Right lobe of liver (tissue), 6 donors: ENCODE measurements at places on chromosomes 2 and 18.
A peak's percentile ranks its signal among the peaks of the same experiment; 100 is the strongest.

GRCh38 chr18:9325716-9326115, 8.9 kb upstream of the TWSG1 start:
- no peak for DNase-seq

DNA sequence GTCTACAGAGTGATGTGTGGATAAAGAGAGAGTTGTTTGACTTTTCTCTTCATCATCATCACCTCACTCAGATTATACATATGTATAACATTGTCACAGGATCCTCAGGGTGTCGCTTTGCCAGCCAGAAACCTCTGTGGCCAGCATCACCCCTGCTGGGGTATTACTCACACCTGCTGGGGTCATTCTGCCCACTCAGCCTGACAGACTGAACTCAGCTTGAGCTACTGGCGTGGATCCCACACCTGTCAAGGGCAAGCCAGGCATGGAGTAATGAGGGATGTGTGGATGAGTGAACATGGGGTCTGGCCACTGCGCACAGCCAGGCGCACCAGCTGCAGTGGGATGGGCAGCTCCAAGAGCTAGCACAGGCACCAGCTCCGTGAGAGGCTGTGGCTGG, 870.6 kb downstream of the CBLN2 start:
- no peak for DNase-seq

GRCh38 chr2:198191651-198192050, 387.3 kb downstream of the PLCL1 start:
- no peak for DNase-seq

DNA sequence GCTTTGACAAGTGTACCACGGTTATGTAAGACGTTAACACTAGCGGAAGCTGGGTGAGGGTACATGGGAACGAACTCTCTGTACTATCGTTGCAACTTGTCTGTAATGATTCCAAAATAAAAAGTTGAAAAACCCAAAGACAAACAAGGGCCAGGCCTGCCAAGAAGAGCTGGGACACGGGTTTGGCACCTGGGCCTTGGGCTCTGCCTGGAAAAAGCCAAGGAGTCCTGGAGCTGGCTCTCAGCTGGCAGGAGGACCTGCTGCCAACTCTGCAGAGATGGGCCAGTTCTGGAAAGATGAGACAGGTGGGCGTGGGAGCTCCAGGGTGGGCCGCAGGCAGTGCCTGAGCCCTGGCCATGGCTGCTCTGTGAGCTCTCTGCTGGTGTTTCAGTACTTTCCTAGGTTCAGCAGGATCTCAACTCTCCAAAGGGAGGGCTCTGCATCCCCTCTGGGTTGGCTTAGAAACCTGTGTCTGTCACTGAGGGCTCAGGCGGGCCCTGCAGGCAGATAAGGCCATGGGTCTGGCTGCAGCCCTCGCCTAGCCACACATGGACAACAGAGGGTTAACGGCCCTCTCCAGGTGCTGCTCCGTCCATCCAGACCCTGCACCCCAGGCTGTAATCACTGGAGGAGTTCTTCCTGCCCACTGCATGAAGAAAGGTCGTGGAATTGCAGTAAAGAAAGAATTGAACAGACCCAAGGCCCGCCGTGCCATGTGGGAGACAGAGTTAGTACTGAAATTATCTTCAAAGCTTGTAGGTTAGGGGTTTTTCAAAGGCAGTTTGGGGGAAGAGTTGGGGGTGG, 89.9 kb downstream of the RHOB start:
- peak; percentile 91 for DNase-seq

DNA sequence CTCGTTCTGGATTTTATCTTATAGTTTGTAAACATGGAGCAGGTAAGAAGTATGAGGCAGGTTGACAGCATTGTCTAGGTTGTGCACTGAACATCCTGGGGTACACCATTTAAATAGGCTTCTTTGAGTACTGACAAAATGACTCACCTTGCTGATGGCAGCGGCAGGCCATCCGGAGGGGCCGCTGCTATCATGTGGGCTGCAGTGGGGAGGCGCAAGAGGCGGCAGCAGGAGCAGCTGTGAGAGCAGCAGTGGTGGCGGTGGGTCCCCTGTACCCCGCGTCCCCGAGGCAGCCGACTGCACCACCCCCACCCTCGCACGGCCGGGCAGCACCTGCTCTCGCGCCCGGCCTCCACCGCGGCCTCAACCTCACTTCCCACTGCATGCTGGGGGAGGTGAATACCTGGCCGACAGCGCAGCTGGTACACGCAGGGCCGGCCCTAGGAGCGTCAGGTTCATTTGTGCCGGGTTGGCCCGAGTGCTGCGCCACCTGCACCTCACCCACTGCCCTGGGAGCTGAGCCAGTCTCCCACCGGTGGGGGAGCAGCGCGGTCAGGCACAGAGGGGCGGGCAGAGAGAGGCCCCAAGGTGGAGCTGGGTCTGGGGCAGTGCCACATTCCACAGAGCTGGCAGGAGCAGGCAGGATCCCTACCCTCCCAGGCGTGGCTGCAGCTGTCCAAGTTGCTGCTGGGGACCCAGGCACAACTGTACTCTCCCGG, 154.5 kb upstream of the RBMS1 start:
- no peak for DNase-seq

DNA sequence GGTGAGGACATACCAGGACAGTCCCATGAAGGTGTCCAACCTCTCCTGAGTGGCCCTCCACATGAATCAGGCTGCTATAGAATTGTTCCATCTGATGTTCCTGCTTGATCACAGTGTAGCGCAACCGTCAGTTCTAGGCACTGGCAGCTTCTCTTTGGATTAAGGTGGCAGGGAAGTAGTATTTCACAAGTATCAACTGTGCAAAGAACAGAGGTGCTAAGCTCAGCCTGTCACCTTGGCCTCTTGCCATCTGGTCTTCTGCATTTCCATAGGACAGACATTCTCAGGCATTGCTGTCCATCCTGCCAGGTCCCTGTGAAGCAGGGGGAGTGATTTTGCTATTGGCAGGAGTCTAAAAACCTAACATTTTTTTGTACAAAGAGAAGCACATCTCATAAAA, 182.2 kb upstream of the EPAS1 start:
- no peak for DNase-seq

DNA sequence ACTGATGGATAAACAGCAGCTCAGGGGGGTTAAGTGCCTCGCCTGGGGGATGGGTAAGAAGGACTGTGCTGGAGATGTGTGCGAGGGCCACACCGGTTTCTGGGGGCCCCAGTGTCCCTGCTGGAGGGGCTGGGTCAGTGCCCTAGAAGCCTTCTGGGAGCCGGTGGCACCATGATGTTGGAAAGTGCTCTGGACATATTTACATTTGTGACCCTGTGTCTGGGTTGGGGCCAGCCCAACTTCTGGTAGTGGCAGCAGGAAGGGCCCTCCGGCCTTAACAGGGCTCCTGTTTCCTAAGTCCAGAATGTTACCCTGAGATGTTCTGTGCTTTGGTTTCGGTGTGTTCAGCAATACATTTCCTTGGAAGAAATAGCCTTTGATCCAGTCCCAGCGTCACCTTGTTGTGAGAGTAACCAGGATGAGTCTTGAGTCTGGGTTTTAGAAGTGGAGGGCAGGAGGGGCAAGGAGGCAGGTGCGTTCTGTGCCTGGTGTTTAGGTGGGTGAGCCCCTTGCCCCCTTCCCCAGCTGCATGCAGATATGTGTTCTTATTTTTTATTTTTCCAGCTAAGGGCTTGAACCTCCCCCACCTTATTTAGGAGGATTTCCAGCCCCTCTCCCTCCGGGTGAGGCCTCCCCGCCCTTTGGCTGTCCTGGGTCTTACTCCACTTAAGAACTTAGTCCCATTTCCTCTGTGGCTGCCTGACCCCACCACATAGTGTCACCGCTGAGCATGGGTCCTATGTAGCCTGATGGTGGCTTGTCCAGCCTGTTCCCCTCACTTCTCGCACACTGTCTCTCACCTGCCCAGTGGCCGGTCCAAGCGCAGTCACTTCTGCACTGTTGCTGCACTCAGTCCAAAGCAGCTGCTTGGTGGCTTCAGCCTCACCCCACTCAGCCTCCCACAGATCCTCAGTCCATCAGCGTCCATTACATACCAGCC, 132.7 kb upstream of the HS6ST1 start:
- peak; percentile 36 for DNase-seq

DNA sequence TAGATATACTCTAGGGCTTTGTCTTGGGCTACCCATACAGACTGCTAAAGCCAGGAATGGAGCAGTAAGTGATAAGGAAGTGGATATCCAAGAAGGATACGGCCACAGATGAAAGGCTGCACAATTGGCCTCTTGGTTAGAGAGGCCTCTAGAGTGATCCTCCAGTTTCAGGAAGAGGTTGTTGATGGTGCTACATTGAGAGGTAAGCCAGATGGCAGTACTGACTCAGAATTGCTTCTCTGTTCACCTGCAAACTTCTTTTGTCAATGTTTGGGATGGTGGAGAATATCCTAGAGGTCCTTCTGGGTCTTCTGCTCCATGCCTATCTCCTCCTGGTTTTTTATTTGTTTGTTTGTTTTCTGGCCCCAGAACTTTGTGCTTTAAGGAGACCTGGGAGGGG, 226.8 kb upstream of the LRRTM1 start:
- no peak for DNase-seq

- no peak for DNase-seq
Observed at GRCh38 chr2:67037655-67038054, 359.5 kb upstream of the ETAA1 start.

- DNase-seq = no peak
Observed at GRCh38 chr2:105118960-105119359, 81.1 kb downstream of the MRPS9 start.

- no peak for DNase-seq
Observed at GRCh38 chr2:181253438-181253837, 203.7 kb upstream of the ITGA4 start.

- no peak for DNase-seq
Observed at GRCh38 chr18:68121826-68122225, 593.1 kb downstream of the TMX3 start.
